ENCODE measurements at places on chromosomes 5 and 9.
A peak's percentile ranks its signal among the peaks of the same experiment; 100 is the strongest.

DNA sequence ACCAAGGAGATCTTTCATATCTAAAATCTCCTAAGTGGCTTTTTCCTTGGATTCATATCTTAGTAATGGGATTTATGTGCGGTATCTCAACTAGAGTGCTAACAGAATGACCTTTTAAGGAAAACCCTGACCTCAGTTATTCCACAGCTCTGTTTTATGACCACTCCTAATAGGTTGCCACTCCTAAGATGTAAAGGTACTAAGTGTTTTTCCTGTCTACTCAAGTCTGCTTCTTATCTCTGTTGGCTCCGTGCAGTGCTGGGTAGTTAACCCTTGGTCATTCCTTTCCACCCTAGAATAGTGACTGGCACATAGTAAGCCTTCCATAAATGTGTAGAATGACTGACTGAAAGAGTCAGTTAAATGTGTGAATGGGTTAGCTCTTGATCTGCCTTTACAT is 161.4 kb downstream of the DOCK2 start:
- no peak for DNase-seq

DNA sequence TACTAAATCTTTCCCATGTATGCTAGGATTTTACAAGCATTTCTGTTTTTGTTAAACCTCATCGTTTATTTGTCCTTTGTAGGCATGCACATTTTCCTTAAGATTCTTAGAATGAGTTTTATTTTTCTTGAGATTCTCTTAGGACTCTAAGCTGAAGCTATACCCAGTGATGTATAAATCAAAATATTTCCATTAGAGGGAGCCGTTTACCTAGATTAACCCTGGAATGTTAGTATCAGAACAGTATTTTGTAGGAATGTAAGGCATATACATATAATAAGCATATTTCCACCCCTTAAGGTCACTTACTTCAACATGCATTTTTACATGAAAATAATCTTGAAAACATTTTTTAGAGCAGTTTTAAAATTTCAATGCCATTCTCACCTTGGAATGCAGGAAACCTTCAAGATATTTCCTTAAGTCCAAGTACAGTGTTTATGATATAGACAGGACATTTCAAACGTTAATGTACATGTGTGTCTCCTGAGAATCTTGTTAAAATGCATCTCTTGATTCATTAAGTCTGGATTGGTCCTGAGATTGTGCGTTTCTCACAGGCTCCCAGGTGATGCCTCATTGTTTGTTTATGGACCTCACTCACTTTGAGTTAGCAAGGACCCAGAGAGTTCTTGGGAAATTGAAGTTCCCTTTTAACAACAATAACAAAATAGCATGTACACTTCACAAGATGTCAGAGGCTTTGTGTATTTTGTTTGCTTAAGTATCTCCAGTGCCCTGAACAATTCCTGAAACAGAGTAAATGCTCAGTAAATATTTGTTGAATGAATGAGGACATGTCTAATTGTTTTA is 34.9 kb upstream of the FCHO2 start:
- peak; percentile 28 for DNase-seq

DNA sequence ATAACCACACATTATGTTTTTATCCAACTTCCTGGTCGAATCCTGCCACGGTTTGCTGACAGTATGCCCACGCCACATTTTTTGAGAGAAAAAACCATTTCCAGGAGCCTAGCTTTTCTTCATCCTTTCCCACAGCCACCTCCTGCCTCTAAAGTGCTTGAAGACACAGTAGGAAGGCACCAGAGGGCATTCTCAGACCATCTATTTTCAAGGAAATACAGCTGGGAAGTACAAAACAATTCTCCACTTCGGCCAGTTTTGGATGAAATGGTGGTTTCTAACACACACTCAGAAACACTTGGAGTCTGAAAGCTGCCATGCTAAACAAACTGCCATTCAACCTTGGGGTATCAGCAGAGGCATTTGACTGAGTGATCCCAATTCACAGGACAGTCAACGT is 86.3 kb upstream of the RPS23 start:
- DNase-seq = no peak

DNA sequence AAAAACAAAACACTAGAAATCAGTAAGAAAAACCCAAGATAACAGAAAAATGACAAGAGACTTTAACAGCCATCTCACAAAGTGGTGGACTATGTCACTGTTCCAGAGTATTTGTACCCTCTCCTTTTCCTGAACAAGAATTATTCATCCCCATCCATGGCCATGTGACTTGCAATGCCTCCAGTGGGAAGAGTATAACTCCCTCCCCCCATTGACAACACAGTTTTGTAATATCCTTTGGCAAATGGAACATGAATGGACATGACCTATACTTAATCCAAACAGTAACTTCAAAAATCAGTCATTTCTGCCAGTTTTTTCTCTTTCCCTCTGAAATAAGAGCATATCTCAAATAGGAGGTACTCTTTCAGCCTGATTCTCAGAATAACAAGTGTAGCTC is 33.9 kb downstream of the PTBP3 start:
- DNase-seq = no peak

GRCh38 chr9:14030375-14031059 is 283.4 kb downstream of the NFIB start:
- peak; percentile 61 for DNase-seq

DNA sequence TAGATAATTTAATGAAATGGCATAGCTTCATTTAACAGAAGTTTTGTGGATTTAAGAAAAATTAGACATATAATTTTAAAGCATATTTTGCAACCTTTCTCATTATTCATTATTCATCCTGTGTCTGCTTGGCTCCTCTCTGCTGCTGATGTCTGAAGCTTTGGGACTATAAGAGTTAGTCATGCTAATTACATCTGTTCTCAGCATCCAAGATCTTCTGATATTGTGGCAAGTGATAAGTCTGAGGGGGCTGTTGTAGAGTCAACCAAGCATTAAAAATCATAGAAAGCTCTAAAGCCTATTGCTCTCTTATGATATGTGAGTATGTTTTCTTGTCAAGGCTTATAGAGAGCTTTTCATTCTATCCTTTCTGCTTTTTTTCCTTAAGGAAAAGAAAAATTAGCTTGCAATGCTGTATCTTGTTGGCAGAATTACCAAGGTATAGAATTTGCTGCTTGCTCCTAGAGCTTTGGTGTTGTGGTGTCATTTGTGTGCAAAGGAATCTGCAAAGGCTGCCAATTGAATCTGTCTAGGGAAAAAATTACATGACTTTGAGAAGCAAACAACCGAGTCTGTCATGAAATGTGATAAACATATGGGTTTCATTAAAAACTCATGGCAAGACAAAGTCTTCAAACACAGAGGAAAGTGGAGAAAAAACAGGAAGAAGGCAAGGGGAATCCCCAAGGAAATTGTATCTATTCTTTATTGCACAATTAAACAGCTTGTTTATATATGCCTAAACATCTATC is 156.1 kb upstream of the DAB2 start:
- no peak for DNase-seq

DNA sequence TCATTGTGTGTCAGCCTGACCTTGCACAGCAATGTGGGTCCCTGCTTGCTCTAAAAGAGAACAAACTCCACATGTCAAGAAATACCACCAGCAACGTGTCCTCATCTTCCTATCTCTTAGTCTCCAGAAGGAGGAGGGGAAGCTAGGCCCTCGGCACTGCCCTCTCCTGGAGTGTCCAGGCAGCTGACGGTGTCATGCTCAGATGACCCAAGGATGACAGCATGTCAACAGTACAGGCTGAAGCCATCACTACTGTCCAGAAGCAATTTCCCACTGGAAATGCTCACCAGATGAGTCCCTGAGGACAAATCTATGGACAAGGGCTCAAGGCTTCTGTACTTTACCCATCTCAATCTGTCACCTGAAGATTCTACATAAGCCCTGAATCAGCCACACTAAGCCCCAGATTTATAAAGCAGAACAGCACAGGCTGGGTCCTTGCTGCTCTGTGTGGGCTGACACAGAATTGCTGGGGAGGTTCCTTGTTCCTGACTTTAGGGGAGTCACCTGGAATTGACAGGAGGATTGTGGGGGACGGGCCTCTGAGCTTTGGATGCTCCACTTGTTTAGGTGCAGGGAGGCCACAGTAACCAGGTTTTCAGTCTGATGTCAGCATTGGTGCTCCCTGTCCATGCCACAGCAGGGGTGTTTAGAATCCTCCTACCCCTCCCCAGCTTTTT is 210.2 kb downstream of the DAB2IP start:
- no peak for DNase-seq

DNA sequence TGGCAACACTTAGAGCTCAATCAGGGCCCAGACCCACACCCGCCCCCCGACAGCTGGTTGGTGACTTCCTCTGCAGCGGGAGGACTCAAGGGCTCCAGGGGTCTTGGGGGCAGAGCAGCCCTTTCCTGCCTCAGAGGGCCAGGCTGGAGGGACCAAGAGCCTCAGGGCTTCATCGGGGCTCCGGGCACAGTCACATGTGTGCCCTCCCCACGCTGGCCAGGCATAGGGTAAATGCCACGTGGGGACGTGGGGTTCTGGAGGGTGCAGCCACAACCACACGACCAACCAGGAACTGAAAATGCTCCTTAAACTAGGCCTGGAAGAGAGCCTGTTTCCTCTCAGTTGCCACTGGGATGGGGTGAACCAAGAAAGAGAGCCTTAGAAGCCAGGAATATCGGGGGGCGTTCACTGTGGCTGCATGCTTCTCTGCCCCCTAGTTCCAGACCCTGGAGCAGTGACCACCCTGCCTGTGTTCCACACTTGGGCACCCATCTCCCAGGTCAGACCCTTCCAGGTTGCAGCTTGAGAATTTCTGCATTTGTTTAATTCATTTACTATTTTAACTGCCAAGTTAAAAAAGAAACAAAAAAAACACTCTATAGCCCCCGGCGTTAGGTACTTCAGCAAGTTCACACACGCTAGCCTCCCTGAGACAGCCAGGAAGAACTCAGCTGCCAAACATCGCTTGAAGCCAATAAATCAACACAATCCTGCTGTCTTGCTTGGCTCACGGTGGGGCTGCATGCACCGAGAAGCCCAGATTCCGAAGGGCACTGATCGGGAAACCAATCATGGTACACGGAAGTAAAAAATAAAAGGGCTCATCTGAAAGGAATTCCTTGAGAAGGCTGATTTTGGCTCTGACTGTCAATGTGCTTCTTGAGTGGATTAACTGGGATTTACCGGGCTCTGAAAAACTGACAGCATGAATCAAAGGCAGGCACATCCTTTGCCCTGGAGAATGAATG is 56.1 kb upstream of the PHYKPL start:
- peak; percentile 72 for DNase-seq

DNA sequence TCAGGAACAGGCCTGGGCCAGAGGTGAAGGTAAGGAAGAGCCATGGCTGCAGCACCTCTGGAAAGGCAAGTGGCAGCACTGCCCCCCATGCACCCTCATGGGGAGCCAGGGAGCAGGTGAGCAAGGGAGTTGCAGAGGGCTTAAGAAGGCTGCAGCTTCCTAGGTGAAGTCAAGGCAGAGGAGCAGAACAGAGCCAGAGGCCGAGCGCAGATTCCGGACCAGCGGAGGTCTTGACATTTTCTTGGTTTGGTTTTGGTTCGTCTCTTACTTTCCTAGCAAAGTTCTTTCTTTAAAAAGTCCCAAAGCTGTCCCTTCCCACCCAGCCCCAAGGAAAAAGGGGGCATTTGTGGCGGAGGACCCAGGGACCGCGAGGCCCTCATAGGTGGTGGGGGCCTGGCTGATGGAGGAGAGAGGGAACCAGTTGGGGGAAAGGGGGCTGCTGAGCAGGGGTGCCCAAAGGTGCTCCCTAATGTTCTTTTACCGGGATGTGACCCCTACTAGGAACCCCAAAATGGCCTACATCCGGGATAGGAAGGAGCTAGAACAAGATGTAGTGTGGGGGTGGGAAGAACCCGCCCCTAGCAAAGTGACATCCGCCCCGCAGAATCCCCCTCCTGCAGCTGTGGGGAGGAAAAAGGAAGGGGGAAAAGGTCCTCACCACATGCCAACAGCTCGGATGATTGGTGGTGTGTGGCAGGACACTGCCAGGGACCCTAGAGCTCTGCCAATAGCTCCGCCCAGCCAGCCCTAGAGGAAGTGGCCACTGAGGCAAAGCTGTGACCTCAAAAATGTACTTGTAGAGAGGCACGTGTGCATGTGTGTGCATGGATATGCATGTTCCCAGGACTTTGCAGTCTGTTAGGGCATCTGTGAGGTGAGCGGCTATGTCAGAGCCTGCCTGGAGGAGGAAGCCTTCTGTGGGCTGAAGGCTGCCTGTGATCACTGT is 914 bp upstream of the CD72 start:
- no peak for DNase-seq

GRCh38 chr5:110651507-110651906 is 75.0 kb downstream of the TMEM232 start:
- no peak for DNase-seq

GRCh38 chr5:132961887-132962286 is 1.5 kb downstream of the AFF4 start:
- DNase-seq = no peak

DNA sequence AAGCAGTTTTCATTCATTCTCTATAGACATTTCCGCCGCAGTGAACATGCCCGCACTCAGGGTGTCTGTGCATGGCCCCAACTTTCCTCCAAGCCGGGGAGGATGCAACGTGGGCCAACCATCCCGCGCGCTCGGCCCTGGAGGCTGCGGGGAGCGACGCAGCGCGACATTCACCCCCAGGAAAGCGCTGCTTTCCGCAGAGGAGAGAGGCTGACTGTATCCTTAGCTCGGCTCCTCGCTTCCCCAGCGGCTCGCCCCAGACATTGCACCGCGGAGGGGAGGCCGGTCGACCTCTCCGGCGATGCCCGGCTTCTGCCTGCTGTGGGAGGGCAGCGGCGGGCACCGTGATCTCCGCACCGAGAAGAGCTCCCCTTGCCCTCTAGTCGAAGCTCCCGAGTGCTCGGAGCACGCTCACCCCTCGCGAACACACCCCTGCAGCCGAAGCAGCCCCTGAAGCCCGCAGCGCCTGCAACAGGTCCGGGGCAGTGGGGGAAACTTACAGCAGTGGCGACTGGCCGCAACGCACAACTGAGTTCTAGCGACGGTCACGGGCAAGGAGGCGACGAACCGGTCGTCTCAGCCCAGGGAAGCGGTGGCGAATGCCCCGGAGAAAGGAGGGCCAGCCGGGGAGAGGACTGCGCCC is 600 bp downstream of the ENC1 start:
- peak; percentile 25 for DNase-seq

DNA sequence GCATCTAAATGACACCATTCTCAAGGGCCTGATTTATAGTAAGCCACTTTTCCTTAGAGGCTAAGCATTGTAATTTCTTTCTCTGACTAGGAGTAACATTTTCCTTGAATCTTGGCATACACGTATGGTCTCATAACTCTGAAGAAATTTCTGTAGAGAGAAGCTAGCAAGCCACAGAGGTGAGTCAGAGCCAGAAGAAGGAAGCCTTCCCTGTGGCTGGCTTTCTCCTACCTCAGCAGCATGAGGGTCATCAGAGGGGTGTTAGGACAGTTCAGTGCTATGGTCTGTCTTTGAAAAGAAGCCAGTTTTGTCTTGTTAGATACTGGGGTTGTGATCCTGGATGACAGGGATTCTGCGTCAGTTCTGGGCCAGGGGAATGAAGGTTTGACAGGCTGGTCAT is 3.2 kb downstream of the SNX30 start:
- DNase-seq = no peak
